ENCODE measurements at places on chromosomes 7 and 10.

DNA sequence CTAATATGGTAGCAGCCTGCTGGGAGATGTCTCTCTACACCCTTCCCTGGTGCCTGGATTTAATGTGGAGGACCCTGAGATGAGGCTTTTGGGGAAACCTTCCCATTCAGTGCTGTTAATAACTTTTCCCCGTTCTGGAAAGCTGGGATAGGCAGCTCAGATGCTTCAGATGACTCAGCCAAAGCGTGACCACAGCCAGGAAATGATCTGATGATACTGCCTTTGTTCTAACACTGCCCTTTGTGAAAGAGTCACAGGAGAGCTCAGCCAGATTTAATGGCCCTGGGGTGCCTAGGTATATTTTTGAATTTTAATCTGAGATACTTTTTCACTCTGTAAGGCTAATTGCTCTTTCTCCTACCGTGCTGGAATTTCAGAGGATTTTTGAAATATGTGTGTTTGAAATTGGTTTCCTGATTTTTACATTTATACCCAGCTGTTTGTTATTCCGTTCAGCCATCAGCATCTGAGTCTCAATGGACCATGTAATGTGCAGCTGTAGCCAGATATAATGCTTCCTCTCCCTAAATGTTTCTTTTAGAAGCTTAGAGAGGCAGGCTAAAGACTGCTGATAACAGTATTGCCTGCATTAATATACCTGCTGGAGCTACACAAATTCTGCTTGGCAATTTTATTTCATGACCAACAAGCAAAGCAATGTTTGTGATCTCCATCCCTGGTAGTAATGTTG is 17.8 kb downstream of the CELF2 start:
- no peak overlapping the region for H3K4me3 ChIP-seq
- no peaks in the 10 kb centered on the region for H3K27me3 ChIP-seq
- H3K36me3 ChIP-seq: no peaks in the 10 kb centered on the region
- peaks cover 3% of the 10 kb centered on the region for H3K4me1 ChIP-seq
- DNase-seq: no peak

- no peak overlapping the region for H3K27ac ChIP-seq
- H3K36me3 ChIP-seq: no peaks in the 10 kb centered on the region
- no peak overlapping the region for H3K4me3 ChIP-seq
- H3K4me1 ChIP-seq: no peaks in the 10 kb centered on the region
Observed at GRCh38 chr7:12139416-12139815, 71.7 kb upstream of the TMEM106B start.

- no peak overlapping the region for H3K27ac ChIP-seq
- DNase-seq: no peak
- no peaks in the 10 kb centered on the region for H3K4me1 ChIP-seq
- H3K27me3 ChIP-seq: no peaks in the 10 kb centered on the region
- H3K36me3 ChIP-seq: no peaks in the 10 kb centered on the region
Observed at GRCh38 chr7:18572154-18572553, 76.6 kb downstream of the HDAC9 start.

DNA sequence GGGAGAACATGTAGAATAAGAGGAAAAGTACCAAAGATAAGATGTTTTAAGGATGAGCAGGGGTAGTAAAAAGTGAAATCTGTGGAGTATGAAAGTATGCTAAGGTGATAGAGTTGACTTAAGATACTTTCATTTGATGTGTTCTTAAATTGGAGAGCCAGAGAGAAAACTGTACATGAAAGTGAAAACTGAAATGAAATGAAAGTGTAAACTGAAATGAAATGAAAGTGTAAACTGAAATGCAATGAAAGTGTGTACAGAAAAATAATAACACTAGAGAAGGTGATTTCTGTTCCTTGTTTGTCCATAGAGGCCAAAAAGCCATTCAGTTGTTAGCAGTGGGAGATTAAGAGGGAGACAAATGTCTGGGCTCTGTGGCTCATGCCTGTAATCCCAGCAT is 17.5 kb downstream of the AHR start:
- H3K4me1 ChIP-seq: no peaks in the 10 kb centered on the region
- H3K27ac ChIP-seq: no peak overlapping the region
- no peak overlapping the region for H3K4me3 ChIP-seq
- H3K27me3 ChIP-seq: no peaks in the 10 kb centered on the region
- no peak for DNase-seq

- H3K27ac ChIP-seq: no peak overlapping the region
- no peaks in the 10 kb centered on the region for H3K27me3 ChIP-seq
- H3K36me3 ChIP-seq: no peaks in the 10 kb centered on the region
- no peak for DNase-seq
Observed at GRCh38 chr7:24169077-24169624, 114.8 kb upstream of the NPY start.

DNA sequence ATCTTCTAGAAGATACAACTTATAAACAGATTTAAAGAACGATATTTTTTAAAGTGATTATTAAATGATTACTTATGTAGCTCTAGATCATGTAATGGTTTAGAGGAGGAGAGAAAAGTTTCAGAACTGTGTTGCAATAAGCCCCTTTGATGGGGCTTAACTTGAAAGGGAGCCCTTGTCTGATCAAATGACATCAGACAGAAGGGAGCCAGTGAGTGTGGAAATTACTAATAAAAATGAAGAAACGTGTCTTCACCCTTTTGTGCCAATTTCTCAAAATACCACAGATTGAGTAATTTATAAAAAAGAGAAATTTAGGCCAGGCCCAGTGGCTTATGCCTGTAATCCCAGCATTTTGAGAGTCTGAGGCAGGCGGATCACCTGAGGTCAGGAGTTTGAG is 318.2 kb downstream of the EXOC4 start:
- H3K27ac ChIP-seq: no peak overlapping the region
- H3K36me3 ChIP-seq: no peaks in the 10 kb centered on the region
- DNase-seq: no peak
- H3K27me3 ChIP-seq: no peaks in the 10 kb centered on the region
- no peaks in the 10 kb centered on the region for H3K4me1 ChIP-seq

- H3K27me3 ChIP-seq: no peaks in the 10 kb centered on the region
- DNase-seq: no peak
- no peaks in the 10 kb centered on the region for H3K4me1 ChIP-seq
- no peak overlapping the region for H3K4me3 ChIP-seq
- H3K27ac ChIP-seq: no peak overlapping the region
- no peaks in the 10 kb centered on the region for H3K36me3 ChIP-seq
Observed at GRCh38 chr10:71462062-71462935, 65.6 kb downstream of the CDH23 start.

DNA sequence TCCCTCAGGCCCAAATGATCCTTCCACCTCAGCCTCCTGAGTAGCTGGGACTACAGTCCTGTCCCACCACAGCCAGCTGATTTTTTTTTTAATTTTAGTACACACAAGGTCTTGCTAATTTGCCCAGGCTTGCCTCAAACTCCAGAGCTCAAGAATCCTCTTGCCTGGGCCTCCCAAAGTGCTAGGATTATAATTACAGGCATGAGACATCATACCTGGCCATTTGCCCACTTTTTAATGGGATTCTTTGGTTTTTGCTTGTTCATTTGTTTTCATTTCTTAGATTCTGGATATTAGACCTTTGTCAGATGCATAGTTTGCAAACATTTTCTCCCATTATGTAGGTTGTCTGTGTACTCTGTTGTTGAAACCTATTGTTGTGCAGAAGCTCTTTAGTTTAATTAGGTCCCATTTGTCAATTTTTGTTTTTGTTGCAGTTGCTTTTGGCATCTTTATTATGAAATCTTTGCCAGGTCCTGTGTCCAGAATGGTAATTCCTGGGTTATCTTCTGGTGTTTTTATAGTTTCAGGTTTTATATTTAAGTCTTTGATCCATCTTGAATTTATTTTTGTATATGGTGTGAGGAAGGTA is 95.2 kb downstream of the GLCCI1 start:
- no peaks in the 10 kb centered on the region for H3K27me3 ChIP-seq
- DNase-seq: no peak
- no peak overlapping the region for H3K27ac ChIP-seq

DNA sequence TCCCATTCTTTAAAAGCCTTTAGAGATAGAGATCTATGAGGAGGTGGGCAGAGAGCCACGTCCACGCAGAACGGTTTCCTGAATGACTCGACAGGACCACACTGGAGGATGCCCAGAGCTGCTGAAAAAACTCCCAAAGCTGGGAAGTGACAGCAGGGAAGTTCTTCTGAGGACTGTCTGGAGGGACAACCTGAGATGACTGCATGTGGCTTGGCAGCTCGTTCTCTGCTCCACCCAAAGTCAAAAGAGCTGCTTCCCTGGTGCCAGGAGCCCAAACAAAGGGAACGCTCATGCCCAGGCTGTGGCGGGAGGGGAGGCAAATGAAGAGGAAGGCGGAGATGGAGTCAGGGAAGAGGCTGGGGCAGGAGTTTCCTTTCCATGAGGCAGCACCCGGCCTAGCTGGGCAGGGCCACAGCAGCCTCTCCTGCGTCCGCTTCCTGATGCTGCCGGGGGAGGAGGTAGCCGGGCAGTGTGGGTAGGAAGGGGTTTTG is 95.4 kb downstream of the CCDC3 start:
- DNase-seq: peak; percentile 17
- no peak overlapping the region for H3K4me3 ChIP-seq
- H3K4me1 ChIP-seq: peaks cover 6% of the 10 kb centered on the region
- no peaks in the 10 kb centered on the region for H3K27me3 ChIP-seq
- H3K27ac ChIP-seq: no peak overlapping the region

DNA sequence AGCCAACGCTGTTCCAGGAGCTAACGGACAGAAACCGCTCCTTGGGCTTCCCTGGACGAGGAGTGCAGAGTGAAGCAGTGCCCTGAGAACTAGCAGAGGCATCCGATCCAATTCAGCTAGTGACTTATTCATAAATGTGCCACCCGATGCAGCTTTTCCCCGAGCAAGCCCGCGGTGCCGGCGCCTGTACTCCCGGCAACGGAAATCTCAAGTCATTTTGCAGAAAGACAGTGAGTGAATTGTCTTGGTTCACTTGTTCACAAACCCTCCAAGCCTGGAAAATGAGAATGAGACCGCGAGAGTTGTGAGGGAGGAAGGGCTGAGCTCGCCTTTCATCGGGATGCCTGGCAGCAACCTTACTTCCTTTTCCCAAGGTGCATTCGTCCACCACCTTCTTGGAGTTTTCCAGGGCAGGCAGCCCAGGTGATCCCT is 87.5 kb downstream of the COBL start:
- no peak overlapping the region for H3K4me3 ChIP-seq
- DNase-seq: no peak
- no peaks in the 10 kb centered on the region for H3K4me1 ChIP-seq
- no peaks in the 10 kb centered on the region for H3K36me3 ChIP-seq

DNA sequence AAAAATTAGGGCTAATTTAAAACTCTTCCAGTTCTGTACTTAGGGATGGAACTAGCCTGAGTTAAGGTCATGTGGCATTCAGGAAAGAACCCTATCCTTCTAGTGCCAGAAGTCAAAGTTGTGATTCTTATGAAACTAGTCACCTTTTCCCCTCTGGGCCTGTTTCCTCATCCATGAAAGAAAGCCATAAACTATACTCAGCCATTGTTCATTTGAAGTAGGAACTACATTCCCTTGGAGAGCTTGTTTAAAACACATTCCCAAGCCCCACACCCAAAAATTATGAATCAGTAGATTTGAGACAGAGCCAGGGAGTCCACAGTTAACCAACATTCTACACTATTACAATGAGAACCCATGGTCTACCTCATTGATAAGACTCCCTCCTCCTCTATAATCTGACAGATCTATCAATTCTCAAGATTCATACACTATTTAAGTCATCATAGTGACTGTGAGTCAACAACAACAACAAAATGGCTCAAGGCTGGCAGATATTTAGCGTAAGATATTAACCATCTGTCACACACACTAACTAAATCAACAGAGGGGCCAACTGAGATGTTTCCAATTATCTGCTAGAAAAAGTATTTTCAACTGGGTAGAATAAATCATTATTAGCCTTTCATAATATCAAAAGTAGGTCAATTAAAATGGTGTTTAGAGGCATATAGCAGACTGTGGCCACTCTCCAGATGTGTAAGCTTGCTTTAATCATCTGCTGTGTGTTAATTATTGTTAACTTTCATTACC is 102.3 kb downstream of the SLC25A13 start:
- no peak overlapping the region for H3K27ac ChIP-seq
- H3K36me3 ChIP-seq: no peaks in the 10 kb centered on the region
- H3K4me1 ChIP-seq: no peaks in the 10 kb centered on the region
- DNase-seq: no peak
- no peak overlapping the region for H3K4me3 ChIP-seq
- no peaks in the 10 kb centered on the region for H3K27me3 ChIP-seq

DNA sequence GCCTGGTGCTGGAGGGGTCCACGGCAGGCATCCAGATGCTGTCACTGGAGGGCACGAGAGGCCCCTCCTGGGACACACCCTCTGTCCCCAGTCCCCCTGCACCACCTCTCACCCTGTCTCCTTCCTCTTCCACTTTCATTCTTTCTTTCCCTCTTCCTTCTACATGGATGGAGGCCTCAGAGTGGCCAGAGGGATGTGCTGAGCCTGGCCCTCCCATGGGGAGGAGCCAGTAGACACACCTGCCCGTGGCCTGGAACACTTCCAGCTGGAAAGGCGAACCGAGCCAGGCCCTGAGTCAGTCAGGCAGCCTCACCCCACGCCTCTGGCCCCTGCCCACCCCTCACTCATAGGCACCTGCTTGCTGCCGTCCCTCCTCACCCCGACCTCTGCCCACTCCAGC is 55.9 kb upstream of the MXI1 start:
- DNase-seq: no peak
- no peaks in the 10 kb centered on the region for H3K27me3 ChIP-seq
- H3K4me1 ChIP-seq: no peaks in the 10 kb centered on the region
- H3K27ac ChIP-seq: no peak overlapping the region
- H3K36me3 ChIP-seq: no peaks in the 10 kb centered on the region
- H3K4me3 ChIP-seq: no peak overlapping the region

DNA sequence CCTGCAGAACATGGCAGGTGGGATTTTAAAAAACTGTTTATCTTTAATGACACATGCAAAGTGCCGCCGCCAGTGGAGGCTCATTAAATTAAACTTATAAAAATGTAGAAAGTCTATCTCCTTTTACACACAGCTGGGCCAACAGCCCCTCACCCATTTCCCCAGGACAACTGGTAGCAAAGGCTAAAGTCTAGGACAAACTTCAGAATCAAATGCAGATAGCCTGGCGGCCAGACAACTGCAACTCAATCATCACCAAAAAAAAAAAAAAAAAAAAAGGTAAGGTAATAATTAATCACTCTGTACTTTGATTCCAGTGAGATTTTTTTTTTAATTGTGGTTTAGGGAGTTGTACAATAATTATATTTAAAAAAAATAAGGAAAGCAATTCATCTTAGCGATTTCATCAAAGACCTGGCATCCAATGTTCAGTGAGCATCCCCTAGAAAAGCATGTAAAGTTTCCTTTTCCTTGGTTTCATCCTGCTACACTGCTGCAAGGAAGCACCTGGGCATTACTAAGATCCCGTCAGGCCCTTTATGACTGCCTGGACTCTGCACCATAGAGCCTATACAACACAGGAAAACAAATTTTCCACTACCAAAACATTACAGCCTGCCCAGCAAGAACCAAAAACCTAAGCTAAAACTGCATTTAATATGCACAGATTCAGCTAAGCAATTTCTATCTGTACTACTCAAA is 98.5 kb downstream of the GRB10 start:
- no peak overlapping the region for H3K27ac ChIP-seq
- H3K27me3 ChIP-seq: no peaks in the 10 kb centered on the region
- peaks cover 3% of the 10 kb centered on the region for H3K4me1 ChIP-seq
- no peak for DNase-seq
